ENCODE measurements at places on chromosomes 11 and 22. TPM values are rescaled to one million over a fixed set of nuclear protein-coding genes. Genes with fewer than 3 reads are reported as not detected.
A peak's percentile ranks its signal among the peaks of the same experiment; 100 is the strongest.

Gene CHST1
- 13.6 TPM for polyA plus RNA-seq

Gene APOBEC3C
- 9.6 TPM for polyA plus RNA-seq

Gene DDI1
- not detected for polyA plus RNA-seq

Gene GDPD4
- 0.14 TPM for polyA plus RNA-seq

GRCh38 chr11:70522593-70523311 lies 124.4 kb downstream of the CTTN start:
- DNase-seq: no peak

DNA sequence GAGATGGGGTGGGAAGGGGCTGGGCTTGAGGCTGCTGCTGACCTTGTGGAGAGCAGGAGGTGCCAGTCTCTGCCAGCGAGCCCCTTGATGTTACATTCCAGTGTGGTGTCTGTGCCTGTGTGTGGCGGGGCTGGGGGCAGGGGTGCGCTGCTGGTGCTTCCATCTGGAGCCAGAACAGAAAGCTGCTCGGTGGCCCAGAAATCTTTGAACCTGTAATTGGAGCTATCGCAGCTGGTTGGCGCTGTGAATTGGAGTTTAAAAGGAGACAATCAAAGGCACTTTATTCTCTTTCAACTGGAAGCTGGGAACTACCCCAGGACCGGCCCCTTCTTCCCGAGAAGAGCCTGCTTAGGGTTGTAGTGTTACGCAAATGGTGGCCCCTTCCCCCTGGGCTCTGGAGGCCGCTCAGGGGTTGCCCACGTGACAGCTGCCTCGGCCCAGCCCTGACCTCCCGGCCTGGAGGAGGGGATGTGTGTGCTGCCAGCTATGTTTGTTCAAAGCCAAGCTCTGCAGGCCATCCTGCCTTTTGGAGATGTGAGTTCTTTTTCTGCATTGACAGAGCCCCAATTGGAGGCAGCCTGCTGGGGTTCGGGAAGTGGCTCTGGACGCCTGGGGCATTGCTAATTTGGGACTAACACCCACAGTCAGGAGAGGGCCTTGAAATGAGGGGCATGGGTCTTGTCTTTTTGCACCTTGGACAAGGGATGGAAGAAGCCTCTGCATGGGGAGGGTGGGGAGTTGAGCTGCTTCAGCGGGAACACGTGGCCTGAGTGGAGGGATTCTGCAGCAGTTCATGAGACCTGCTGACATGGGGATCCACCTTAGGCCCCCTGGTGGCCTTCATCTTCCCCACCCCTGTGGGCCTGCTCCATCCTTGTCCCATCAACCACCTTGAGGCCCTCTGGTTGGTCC lies 14.0 kb upstream of the ARSA start:
- no peak for DNase-seq

GRCh38 chr11:78310500-78310909 lies 107.1 kb downstream of the GAB2 start:
- no peak for DNase-seq

- DNase-seq: peak; percentile 47
Measured at GRCh38 chr22:32644252-32645100, 157.0 kb upstream of the TIMP3 start.

DNA sequence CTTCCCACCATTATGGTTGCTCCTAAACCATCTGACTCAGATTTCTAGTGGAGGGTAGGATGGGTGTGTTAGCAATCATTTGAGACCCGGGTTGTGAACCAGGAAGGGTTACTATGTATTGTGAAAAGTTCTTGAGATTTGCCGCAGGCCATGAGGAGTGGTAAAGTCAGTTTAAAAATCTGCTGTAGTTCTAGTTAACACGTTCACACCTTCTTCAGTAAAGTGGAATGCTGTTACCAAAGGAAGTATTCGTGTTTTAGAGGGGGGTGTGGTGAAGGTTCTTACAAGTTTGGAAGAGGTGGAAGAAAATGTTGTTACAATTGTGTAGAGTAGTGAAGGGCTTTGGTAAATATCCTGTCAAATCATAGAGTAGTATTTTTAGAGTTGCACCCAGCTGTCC lies 2.6 kb downstream of the MTMR3 start:
- DNase-seq: no peak

DNA sequence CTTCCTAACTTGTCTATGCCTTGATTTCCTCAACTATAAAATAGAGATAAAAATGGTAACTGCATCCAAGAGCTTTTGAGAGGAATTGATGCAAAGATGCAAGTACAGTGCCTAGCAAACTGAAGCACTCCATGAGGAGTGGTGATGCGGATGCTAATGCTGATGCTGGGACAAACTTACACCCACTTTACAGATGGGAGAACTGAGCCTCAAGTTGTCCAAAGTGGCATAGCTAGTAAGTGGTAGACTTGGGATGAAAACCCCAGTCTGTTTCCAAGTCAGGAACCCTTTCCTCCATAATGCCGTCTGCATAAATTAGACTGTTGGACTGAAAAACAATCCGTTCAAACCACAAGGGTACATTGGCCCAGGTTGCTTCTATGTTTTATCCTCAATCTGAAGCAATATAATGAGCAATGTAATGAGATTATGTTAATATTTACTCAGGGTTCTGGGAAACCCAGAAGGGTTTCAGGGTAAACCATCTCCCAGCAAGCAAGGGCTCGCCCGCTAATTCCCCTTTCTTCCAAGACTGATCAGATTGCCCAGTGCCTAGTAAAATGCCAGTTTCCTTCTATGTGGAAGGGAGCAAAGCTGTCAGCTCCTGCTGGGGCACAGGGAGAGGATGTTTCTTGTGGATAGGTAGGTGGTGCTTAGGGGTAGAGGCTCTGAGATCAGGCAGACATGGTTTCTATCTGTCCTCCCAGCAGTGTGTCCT lies 10.4 kb upstream of the EHF start:
- DNase-seq: no peak

DNA sequence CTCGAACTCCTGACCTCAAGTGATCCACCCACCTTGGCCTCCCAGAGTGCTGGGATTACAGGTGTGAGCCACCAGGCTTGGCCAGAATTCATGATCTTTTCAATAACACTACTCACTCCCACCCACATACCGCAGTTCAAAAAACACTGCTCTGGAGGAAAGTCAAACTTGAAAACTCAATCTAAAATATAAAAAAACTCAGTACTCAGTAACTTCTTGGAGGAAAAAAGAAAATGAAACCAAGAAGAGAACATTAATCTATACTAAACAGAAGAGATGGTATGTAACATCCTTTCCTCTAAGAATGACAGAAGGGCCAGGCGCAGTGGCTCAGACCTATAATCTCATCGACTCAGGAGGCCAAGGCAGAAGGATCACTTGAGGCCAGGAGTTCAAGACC lies 58.3 kb downstream of the MRTFA start:
- DNase-seq: no peak

DNA sequence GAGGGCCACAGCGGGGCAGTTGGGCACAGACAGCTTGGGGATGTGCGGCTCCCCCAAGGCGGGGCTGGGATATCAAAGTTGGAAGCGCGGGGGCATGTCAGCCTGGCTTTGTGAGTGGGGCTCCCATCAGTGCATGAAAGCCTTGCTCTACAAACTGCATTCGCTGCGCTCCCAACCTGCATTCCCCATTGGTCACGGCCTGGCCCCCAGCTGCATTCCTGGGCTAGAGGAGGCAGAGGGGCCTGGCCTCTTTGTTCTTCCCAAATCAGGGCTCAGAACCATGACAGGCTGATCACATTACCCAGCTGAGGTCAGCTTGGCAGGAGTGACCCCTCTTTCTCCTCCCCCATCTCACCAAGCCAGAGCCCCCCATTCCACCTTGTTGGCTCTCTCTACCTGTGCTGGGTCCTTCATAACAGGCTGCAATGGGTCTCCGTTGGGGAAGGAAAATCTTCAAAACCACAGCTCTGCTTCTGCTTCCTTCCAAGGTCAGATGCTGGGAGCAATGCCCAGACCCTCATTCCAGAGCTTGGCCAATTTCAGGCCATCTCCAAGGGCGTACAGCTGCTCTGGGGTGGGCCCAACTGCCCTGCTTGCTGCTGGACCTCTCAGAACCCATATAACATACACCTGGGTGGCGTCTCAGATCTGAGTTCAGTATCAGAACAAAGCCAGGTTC lies 38.7 kb upstream of the CDON start:
- DNase-seq: no peak

DNA sequence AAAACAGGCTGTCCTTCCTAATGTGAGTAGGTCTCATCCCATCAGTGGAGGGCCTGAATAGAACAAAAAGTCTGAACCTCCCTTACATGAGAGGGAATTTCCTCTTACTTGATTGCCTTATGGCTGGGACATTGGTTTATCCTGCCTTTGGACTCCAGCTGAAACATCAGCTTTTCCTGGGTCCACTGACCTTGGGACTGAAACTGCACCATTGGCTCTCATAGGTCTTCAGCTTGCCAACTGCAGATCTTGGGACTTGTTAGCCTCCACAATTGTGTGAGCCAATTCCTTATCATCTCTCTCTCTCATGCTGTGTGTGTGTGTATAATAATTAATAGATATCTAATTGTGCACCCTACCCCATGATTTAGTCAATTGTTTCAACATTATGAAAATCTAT lies 375.3 kb upstream of the DDI1 start:
- no peak for DNase-seq

- peak; percentile 20 for DNase-seq
Measured at GRCh38 chr11:47186076-47186699, at the start of gene PACSIN3. PACSIN3 (minus strand) TSS chr11:47186434; CDS start chr11:47182727, 3,707 bp downstream.

- no peak for DNase-seq
Measured at GRCh38 chr11:126501641-126502040, 146.2 kb downstream of the ST3GAL4 start.

GRCh38 chr11:68677432-68677831 lies 6.9 kb upstream of the GAL start:
- peak; percentile 29 for DNase-seq

DNA sequence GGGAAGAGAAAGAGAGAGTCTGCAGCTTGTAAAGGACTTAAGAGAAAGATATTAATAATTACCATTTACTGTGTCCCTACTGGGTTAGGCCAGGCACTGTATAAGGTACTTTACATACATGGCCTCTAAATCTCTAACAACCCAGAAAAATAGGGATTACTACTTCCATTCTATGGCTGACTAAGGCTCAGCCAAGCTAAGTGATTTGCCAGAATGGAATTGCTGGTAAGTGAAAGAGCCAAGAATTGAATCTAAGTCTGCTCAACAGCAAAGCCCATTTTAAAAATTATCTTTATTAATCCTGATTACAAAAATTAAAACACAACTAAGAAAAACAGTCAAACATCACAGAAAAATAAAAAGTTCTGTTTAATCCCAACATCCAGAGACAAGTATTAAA lies 21.4 kb downstream of the XRRA1 start:
- no peak for DNase-seq

- no peak for DNase-seq
Measured at GRCh38 chr11:83862691-83863090, 576.5 kb upstream of the CCDC90B start.

- no peak for DNase-seq
Measured at GRCh38 chr11:120819437-120820365, 204.2 kb upstream of the TBCEL start.

- DNase-seq: peak; percentile 39
Measured at GRCh38 chr11:56846631-56847576, 98.4 kb upstream of the OR9G4 start.

GRCh38 chr22:35039625-35040024 lies 26.3 kb upstream of the ISX start:
- DNase-seq: peak; percentile 55
